ENCODE measurements at places on chromosomes 6 and 20.

- DNase-seq: peak; percentile 10
Measured at GRCh38 chr6:163952005-163952404, 537.5 kb downstream of the QKI start.

GRCh38 chr20:62357681-62358080 lies 9.4 kb downstream of the LAMA5 start:
- no peak for DNase-seq

GRCh38 chr6:95866732-95867131 lies 149.0 kb upstream of the FUT9 start:
- DNase-seq: no peak

GRCh38 chr6:54204921-54205591 lies 93.8 kb downstream of the MLIP start:
- no peak for DNase-seq

- DNase-seq: no peak
Measured at GRCh38 chr6:45613656-45614055, 235.9 kb upstream of the SUPT3H start.

DNA sequence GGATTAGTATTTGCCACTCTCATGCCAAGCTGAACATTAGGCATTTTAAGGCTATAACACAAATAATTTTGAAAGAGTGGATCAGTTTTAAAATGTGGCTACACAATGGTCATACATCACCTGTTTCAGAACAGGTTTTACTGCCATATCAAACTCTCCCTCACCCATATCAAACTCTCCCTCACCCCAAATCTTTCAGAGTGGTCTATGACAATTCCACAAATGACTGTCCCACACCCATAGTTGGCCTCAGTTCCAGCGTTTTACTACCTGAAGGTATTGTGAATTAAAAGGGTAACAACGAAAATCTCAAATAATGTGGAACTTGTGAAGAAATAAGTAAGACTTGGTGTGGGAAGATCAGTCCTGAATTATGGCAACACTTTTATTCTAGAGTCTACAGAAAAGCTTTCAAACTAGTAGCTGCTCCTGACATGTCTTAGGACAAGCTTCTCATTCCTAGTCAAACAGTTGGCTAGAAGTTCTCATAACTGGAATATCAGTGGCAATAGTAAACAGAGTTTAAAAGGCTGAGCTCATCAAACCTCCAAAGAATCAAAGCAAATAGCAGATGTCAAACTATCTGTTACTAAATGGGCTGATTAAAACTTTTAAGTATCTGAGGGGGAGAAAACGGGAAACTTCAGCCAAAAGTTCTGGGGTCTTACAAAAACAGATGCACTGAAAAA lies 52.4 kb downstream of the MAP3K7 start:
- no peak for DNase-seq

DNA sequence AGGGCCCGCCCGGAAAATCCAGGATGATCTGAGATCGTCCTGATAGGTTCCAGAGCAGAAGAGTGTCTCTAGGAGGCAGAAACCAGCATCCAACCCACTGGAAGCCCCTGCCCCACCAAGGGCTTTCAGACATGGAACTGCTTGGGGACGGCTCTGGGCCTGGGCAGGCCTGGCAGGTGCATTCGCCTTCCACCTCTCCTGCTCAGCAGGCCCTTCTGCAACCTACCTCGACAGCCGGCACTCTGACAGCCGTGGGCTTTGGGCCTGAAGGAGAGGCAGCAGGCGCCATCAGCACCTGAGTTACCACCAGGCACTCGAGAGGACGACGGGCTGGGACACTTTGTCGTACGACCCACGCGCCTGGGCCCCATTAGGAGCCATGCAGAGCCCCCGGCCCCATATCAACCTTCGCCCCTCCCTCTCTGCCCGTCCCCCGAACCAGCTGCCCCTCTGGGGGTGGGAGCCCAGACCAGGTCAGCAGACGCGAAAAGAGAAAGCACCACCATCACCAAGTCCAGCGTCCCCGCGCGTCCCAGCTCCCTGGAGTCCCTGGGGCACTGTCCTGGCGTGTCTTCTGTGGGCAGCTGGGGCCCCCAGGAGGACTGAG lies 44.6 kb downstream of the KCNQ2 start:
- no peak for DNase-seq
